ENCODE measurements at places on chromosomes 7 and 10.

- DNase-seq, result no peak
Observed at GRCh38 chr7:1410992-1411391, 48.3 kb downstream of the MICALL2 start.

GRCh38 chr10:100100651-100101184 is 19.0 kb upstream of the CPN1 start:
- DNase-seq, result no peak

DNA sequence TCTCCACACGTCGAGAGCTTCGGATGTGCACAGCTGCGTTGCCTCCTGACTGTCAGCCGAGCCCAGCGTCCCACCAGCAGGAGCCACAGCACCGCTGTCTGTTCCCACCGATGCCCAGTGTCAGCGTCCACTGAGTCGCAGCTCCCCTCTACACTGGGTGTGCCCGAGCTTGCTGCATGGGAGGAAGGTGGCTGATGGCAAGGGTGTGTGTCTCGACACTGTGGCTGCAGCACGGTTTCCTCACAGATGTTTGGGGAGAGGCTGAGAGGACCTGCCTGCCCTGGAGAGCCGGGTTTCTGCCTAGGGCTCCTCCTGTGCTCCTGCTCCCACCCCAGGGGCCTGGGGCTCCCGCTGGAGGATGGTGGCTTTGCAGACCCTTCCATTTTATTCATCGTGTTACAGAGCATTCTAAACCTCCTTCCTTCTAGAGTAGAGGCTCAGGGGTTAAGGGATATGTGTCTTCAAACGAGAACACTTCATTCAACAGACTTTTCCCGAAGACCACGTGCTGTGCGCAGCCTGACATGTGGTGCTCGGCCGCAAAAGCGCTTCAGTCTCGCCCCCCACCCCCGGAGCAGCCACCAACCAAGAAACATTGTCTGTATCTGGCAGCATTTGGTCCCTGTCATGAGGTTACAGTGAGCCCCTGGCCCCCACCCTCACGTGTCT is 384.8 kb downstream of the DNAJB6 start:
- no peak for DNase-seq

DNA sequence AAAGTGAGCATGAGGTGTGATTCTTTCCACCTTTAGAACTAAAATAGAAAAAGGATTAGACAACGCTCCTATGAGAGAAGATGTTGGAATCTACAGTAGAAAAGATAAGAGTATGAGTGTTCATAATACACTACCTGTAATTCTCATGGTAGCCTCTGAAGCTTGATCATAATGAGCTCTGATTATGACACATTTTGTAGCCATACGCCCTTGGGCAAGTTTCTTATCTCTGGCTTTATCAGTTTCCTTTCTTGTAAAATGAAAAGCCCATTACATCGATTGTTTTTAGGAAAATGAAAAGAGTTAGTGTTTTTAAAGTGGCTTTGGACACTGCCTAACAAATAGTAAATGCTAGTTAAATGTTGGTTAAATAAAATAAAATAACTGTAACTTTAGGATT is 22.4 kb upstream of the PRSS58 start:
- DNase-seq, result no peak

DNA sequence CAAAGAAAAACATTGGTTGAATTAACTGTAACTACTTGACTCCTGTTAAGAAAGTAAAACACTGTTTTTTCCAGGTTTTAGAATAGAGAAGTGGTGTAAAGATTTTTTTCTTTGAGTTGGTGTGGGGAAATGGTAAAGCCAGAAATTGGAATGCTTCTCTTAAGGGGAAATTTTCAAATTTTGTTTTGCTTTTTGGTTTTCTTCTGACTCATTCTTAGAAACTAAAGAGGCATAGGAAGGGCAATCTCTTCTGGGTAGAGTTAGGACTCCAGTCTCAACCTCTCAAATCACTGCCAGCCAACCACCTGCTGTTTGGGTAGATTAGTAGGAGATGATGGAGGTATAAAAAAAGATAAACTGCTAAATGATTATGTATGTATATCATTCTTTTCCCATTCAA is 47.7 kb upstream of the STRIP2 start:
- DNase-seq, result no peak

DNA sequence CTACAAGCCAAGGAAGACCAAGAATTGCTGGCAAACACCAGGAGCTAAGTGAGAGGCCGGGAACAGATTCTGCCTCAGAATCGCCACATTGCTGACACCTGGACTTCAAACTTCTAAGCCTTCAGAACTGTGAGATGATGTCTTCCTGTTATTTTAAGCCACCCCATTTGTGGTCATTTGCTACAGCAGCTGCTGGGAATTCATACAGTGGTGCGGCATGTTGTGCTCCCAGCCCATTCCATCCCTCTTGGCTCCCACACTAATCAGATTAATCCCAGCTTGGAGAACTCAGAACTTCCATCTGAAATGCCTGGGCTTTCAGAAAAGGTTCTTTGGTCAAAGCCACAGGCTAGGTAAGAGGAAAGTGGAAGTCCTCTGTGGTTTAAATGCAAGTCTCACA is 24.9 kb downstream of the TCAF1 start:
- DNase-seq, result no peak

- no peak for DNase-seq
Observed at GRCh38 chr7:2317556-2318293, 3.5 kb upstream of the SNX8 start.

DNA sequence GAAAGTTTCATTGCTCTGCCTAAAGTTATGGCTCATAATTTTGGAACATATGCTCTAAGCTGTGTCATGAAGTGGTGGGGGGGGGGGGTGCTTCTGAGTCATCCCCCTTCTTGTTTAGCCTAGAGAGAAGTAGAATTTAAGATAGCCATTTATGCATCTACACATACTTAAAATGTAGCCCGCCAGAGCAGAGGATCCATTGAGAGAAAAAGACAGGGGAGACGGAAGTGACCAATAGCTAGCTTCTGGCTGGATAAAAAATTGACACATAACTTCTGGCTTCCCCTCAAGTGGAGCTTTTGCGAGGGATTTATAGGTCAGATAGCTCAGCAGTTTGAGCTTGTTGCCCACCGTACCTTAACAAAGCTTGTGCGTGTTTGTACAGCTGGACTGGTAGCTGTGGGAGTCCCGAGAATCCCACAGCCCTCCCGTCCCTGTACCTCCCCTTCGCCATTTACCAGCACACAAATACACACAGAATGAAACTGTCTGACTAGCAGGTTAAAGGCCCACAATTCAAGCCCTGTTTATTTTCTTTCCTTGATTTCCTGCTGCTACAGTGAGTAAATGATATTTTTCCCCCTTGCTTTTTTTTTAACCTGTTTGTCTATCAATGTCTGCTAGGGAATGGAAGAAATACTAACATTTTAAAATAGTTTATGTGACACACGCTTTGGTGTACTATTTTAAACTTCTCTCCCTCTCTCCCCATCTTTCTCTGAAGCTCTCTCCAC is 232.6 kb upstream of the FERD3L start:
- DNase-seq, result no peak

DNA sequence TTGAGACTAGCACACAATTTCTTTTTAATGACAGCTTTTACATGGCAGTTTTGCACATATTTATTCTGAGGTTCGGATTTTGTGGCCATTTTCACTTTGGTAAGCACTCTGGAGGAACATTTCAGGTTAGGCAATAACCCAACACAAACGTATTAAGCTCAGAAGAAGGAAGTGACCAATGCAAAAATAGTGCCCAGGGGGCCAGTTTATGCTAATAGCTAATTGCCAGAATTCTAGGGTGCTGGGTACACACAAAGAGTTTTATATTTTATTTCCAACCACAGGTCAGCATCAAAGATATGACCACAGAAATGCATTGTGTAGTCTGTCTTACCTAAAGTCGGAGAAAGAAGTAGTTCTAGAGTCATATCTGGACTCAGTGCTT is 8.4 kb upstream of the AGR2 start:
- DNase-seq, result no peak

DNA sequence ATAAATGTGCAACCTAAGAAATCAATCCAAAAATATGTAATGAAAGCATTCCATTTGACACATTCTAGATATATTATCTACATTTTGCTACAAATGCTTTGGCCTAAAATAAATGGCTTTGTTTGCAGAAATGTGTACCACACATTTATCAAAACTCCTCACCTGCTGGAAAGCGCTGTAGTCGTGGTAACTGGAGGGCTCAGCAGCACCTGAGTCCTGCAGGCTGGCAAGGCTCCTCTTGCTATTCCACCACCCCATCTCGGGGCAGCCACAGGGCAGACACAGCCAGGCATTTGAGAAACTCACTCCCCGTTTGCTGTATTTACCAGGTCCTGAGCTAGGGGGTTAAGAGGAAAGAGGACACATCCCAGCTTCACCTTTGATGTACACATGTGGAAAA is 68.1 kb upstream of the TOMM7 start:
- DNase-seq, result no peak

GRCh38 chr7:130009848-130010688 is 41.1 kb downstream of the ZC3HC1 start:
- no peak for DNase-seq

GRCh38 chr7:73847941-73848723 is 5.8 kb upstream of the METTL27 start:
- DNase-seq, result no peak

DNA sequence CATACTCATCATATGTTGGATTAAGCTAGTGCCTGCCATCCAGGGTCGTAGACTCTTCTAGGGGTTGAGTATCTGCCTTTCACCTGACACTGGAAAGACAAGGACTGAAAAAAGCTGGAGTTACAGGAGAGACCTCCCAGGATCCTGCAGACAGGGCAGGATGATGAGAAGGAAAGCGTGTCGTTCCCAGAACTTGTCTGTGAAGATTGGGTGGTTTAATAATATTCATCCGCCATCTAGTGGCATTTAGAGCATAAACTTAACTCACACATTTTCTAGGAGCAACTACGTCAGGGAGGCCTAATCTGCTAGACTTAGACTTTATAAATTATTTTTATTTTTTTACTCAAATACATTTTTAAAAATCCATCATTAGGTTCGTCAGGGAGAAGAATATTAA is 59.6 kb downstream of the ADRB1 start:
- no peak for DNase-seq

GRCh38 chr7:94375691-94376090 is 19.0 kb upstream of the COL1A2 start:
- no peak for DNase-seq

DNA sequence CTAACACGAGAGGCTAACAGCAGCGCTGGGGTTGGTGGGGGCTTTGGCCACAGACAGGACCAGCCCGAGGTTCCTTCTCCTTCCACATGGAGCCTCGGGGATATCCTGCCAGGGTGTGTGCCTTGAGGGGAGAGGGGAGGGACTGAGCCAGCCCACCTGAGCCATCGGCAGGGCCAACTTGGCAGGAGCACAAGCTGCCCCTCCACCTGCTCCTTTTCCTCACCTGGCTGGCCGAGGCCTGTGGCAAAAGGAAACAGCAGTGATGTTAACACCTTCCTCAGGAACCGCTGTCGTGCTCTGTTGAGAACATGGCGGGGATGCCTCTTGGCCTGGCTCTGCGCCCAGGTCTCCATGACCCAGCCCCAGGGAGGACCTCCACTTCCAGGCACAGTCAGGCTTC is 255.1 kb upstream of the PPP2R2D start:
- DNase-seq, result no peak

DNA sequence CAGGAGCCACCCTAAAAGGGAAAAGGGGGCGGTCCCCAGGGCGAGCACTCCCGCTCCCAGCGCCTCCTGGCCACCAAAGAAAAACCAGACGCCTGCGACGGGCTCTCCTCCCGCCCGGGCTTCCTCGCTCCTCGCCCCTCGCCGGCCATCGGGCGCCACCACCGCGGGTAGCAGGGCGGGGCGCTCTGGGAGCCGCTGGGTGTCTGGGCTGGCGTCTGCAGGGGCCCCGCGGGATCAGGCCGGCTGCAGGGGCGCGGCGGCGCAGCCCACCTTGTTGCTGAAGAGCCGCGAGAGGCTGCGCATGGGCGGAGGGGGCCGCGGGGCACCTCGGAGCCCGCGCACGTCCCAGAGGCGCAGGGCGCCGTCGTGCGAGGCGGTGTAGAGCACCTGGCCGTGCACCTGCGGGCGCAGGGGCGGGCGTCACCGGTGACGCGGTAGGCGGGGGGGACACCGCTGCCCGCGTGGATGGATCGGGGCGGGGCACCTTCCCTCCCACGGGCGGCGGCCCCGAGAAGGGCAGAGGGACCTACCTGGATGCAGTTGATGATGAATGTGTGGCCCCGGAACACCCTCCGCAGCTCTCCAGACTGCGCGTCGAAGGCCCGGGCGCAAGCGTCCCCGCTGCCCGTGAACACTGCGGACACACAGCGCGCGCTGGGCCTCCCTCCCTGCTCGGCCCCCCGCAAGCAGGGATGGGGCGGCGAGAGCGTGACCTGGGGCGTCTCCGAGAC is 28.3 kb downstream of the WDR86 start:
- no peak for DNase-seq

DNA sequence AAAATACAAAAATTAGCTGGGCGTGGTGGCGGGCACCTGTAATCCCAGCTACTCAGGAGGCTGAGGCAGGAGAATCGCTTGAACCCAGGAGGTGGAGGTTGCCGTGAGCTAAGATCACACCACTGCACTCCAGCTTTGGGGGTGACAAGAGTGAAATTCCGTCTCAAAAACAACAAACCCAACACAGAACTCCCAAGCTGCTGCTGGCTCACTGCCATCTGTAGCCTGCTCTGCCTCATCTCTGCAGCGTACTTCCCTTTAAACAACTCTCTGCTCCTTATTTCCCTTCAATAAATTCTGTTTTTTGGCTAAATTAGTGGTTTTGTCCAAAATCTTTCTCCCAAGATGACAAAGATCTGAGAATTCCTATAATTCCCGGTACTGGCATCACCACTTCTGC is 189.2 kb upstream of the GALNT17 start:
- DNase-seq, result no peak

- no peak for DNase-seq
Observed at GRCh38 chr7:106049139-106049752, 62.9 kb downstream of the SYPL1 start.

- DNase-seq, result no peak
Observed at GRCh38 chr10:86710987-86711512, 42.7 kb downstream of the LDB3 start.

- no peak for DNase-seq
Observed at GRCh38 chr10:105352827-105353226, 711.7 kb downstream of the SORCS3 start.

- no peak for DNase-seq
Observed at GRCh38 chr7:154469652-154470051, 417.5 kb downstream of the DPP6 start.

- no peak for DNase-seq
Observed at GRCh38 chr10:79084972-79085597, 16.3 kb downstream of the ZMIZ1 start.

- no peak for DNase-seq
Observed at GRCh38 chr7:5701085-5701914, 80.2 kb downstream of the RNF216 start.

- DNase-seq, result no peak
Observed at GRCh38 chr10:118952493-118953295, 76.8 kb upstream of the NANOS1 start.

DNA sequence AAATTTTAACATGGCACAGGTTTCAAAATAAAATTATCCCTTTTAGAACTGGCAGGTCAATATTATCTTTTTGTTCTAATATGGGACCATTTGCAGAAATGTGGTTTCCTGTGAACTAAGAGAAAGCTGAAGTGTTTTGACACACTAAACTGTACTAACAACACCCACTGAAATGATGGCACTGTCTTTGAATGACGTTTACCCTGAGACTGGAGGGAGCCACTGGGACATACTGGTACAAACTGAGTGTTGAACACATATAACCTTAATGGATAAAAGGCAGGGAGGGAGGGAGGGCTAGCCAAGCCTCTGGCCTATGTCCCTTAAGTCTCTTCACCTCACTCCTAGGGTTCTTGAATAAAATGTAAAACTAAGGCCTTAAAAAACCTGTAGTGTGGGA is 95.9 kb downstream of the PDE1C start:
- DNase-seq, result no peak

- no peak for DNase-seq
Observed at GRCh38 chr10:124614003-124614659, 130.0 kb downstream of the FAM53B start.
